ENCODE measurements at places on chromosomes 6 and 20. TPM values are rescaled to one million over a fixed set of nuclear protein-coding genes. Genes with fewer than 3 reads are reported as not detected.
A peak's percentile ranks its signal among the peaks of the same experiment; 100 is the strongest.

DNA sequence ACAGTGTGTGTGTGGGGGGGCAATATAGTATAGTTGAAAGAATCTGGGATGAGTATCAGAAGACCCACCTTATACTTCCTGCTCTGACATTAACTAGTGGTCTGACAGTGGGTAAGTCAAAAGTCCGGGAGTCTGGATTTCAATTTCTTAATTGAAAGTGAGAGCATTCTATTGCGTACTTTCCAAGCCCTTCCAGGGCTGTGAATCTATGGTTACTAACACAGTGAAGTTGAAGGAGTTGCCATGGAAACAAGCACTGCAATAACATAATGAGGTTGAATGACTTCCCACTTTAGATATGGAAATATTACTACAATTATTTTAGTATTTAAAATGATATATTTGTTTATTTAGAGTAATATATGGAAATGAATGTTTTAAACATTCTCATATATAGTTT is 80.2 kb downstream of the MLIP start:
- no peak overlapping the region for H3K4me3 ChIP-seq
- H3K36me3 ChIP-seq, result no peaks in the 10 kb centered on the region
- no peak overlapping the region for H3K27ac ChIP-seq

DNA sequence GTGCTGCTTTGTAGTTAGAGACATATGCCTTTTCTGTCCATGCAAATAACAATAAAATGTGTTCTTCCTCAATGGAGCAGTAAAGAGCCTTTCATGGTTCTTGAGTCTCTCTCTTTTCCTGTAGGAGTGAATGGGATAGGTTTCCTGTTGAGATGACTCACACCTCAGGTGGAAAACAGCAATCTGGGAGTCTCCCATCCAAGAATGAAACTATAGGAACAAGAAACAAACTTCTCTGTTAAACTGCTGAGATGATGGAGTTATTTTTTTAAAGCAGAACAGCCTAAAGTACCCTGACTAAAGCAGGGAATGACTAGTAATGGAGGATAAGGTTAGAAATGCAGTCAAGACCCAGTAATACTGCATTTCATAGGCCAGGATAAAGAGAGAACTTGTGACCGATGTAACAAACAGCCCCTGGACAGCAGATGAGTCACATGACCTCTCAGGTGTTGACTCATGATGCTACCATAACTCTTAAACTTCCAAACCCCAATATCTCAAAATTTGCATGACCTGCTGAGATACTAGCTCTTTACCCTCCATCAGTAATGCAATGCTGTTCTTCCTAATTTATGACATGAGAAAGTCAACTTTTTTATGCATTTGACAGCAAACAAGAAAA is 548.9 kb downstream of the CBLN4 start:
- no peak overlapping the region for H3K4me3 ChIP-seq
- no peaks in the 10 kb centered on the region for H3K4me1 ChIP-seq
- H3K36me3 ChIP-seq, result no peaks in the 10 kb centered on the region
- no peaks in the 10 kb centered on the region for H3K27me3 ChIP-seq
- no peak overlapping the region for H3K27ac ChIP-seq

DNA sequence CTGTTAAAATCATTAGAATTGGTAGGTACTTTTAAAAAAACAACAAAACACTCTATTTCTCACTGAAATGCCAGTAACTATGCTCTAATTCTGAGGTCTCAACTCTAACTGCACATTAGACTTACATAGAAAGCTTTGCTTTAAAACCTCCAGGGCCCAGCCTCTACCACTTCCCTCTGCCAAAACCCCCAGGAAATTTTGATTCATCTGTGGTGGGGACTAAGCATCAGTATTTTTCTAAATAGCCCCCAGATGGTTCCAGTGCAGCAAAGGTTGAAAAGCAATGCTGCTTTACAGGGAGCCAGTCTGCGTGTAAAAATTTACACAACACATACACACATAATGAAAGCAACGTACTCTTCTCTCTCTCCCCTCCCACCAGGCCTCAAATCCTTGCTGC is 3.8 kb downstream of the TBC1D32 start:
- H3K4me1 ChIP-seq, result peaks cover 3% of the 10 kb centered on the region
- no peaks in the 10 kb centered on the region for H3K36me3 ChIP-seq
- H3K27me3 ChIP-seq, result no peaks in the 10 kb centered on the region
- no peak for DNase-seq
- no peak overlapping the region for H3K4me3 ChIP-seq

DNA sequence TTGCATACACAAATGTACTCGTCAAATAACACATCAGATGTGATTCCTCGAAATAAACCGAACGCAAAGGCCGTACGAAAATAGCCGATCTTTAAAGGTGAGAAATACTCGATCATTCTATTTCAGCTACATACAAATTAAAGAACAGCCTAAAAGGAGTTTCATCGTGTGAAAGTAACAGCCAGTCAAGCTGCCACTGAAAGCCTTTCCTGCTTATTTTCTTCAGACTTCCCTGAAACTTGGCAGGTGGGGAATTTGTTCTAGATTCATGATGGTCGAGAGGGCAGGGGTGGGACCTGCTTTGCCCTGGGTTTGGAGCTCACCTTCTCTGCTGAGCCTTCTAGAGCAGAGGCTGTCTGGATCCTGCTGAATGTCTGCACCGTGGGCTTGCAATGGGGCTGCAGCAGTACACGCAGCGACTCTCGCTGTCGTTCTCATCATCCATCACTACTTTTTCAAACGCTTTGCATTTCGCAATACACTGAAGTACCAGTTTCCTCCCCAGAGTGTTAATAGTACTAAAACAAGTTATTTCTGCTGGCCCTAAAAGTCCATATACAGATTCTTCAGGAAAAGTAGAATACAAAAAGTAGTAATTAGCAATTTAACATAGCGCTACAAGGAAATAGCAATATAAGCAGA is 16.2 kb downstream of the FOXC1 start:
- no peaks in the 10 kb centered on the region for H3K36me3 ChIP-seq
- H3K4me1 ChIP-seq, result peaks cover 14% of the 10 kb centered on the region
- no peak overlapping the region for H3K27ac ChIP-seq
- peak overlapping the region; percentile 54 for H3K4me3 ChIP-seq

- H3K4me3 ChIP-seq, result no peak overlapping the region
- no peaks in the 10 kb centered on the region for H3K4me1 ChIP-seq
- no peaks in the 10 kb centered on the region for H3K36me3 ChIP-seq
Measured at GRCh38 chr6:49668083-49668511, 31.5 kb upstream of the RHAG start.

GRCh38 chr20:58579069-58579818 is 64.0 kb upstream of the APCDD1L start:
- no peaks in the 10 kb centered on the region for H3K4me1 ChIP-seq
- no peaks in the 10 kb centered on the region for H3K36me3 ChIP-seq
- H3K4me3 ChIP-seq, result no peak overlapping the region
- no peaks in the 10 kb centered on the region for H3K27me3 ChIP-seq

DNA sequence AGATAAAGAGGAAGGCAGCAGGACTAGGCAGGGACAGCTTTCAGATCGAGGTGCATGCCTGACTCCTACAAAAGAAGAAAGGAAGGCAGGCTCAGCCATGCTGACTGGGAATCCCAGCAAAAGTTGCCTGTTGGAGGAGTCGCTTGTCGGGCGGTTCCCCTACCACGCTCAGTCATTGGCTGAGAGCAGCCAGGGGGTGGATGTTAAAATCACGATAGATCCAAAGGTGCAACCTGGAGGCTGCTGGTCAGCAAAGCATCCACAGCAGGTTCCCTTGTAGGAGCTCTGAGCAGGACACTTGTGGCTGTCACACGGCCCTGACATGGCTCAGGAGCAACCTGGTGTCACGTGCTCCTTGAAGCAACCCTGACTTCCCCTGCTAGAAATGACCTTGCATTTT is 74.6 kb downstream of the ISM1 start:
- no peak for DNase-seq
- H3K4me3 ChIP-seq, result no peak overlapping the region
- H3K4me1 ChIP-seq, result no peaks in the 10 kb centered on the region

- no peak overlapping the region for H3K4me3 ChIP-seq
- H3K4me1 ChIP-seq, result peaks cover 10% of the 10 kb centered on the region
- no peaks in the 10 kb centered on the region for H3K27me3 ChIP-seq
- no peak for DNase-seq
- H3K27ac ChIP-seq, result no peak overlapping the region
- no peaks in the 10 kb centered on the region for H3K36me3 ChIP-seq
Measured at GRCh38 chr20:237489-237888, 10.4 kb downstream of the DEFB129 start.

- DNase-seq, result no peak
- no peaks in the 10 kb centered on the region for H3K27me3 ChIP-seq
- H3K27ac ChIP-seq, result no peak overlapping the region
Measured at GRCh38 chr20:43710370-43711044, 16.3 kb downstream of the GTSF1L start.

DNA sequence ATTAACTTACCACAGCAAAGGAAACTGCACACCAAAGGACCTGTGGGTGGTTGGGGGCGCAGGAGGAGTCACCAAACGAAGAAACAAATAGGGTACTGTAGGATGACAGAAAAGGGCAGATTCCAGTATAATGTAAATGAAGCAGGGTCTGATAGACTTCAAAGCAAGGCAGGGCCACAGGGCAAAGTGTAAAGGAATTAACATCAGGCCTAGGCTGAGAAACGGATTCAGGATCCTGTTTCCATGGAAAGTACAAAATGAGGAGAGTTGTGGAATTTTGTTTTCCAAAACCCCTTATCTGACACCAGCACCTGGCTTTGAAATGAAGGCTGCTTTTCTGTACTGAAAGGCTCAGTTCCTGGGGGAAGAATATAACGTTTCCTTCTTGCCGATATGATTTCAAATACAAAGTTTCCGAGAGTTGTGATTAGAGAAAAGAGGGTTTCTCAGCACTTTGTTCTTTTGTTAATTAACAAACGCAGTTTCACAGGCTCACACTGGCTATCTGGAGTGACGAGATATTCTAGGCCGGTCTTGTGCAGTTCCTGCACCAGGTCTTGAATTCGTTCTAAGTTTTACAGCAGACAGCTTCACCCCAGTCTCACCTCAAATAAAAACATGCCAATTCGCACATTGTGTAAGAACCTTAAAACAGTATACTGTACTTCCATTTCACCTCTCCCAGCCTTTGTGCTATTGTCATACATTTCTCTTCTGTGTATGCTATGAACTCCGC is 5.8 kb downstream of the DEFB123 start:
- no peak overlapping the region for H3K27ac ChIP-seq
- no peak overlapping the region for H3K4me3 ChIP-seq
- peaks cover 1% of the 10 kb centered on the region for H3K27me3 ChIP-seq
- no peaks in the 10 kb centered on the region for H3K36me3 ChIP-seq
- DNase-seq, result no peak

- H3K4me1 ChIP-seq, result no peaks in the 10 kb centered on the region
- H3K27me3 ChIP-seq, result no peaks in the 10 kb centered on the region
- DNase-seq, result no peak
- no peak overlapping the region for H3K4me3 ChIP-seq
- H3K27ac ChIP-seq, result no peak overlapping the region
Measured at GRCh38 chr6:31168606-31169005, 1.9 kb downstream of the POU5F1 start.

DNA sequence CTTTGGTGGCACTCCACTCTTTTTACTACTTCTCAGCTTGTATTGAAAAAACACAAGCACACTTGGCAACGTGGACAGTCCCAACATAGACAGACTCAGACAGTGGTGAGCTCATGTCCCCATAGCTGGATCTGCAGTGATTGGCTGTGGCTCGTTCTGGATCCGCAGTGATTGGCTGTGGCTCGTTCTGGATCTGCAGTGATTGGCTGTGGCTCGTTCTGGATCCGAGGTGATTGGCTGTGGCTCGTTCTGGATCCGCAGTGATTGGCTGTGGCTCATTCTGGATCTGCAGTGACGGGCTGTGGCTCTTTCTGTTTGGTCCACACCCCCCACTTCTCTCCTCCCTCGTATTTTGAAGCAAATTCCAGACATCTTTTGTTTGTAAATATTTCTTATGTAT is 28.0 kb downstream of the OSBPL2 start:
- no peak overlapping the region for H3K27ac ChIP-seq
- DNase-seq, result peak; percentile 18
- H3K36me3 ChIP-seq, result peaks cover 3% of the 10 kb centered on the region
- no peaks in the 10 kb centered on the region for H3K4me1 ChIP-seq

DNA sequence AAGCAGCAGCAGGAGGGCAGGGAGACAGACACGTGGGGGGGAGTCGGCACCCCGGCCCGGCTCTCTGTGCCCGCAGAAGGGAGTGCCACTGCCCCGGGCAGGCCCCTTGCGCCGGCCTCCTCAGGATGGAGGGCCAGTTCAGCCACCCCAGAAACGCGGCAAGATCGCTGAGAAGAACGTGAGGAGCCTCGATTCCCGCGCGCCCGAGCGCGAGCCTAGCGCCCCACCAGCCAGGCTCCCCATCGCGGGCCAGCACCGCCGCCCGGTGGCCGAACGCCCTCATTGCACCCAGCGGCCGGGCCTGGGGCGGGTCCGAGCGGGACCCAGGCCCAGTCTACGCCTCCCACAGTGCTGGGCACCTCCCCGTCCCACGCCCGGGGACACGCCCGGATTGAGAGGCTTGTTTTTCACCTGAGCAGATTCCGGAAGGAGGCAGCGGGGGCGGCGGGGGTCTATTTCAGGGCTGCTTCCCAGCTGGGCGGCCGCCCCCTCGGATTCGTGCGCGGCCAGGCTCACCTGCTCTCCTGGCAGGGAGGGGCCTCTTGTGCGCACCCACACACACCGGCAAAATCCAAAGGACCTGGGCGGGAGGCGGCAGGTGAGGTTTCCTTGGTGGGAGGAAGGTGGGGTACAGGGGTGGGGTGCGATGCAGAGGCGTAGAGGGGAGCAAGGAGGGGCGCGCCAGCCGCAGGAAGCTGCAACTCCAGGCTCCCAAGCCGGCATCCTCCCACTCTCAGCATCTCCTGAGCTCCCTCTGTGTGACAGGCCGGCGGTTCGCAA is 9.0 kb upstream of the GRM4 start:
- H3K27ac ChIP-seq, result no peak overlapping the region
- no peaks in the 10 kb centered on the region for H3K36me3 ChIP-seq
- DNase-seq, result peak; percentile 77
- peaks cover 6% of the 10 kb centered on the region for H3K4me1 ChIP-seq

DNA sequence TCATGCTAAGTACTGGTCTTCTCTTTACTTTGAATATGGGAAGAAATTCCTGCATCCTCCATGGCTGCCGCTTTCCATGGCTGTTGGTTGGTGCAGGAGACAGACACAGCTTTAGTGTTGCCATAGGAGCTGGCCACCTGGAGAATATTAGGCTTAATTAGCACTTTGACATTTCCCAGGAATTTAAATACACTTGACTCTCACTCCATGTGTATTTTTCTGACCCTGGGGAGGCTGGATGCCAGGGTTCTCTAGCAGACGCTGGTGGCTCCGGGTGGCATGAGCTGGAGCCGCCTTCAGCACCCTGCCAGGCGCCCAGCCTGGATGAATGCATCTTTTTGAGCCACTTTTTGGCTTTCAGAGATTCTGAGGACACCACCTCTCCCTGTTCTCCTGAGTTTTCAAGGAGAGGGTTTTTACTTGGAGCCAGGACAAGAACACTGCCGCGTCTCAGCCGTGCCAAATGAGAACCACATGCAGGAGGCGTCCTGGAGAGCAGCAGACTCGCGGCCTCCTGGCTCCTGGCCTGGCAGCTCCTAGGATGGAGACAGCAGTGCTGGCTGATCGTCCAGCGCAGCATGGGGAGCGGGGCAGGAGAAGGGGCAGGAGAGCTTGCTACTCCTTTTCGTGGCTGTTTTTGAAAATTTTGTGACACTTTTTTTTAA is 258.8 kb downstream of the SMOC2 start:
- H3K36me3 ChIP-seq, result no peaks in the 10 kb centered on the region
- H3K27ac ChIP-seq, result no peak overlapping the region
- no peak overlapping the region for H3K4me3 ChIP-seq

GRCh38 chr6:28353981-28354676 is 4.4 kb downstream of the ZKSCAN3 start:
- H3K4me1 ChIP-seq, result peaks cover 14% of the 10 kb centered on the region
- no peak overlapping the region for H3K4me3 ChIP-seq
- H3K27ac ChIP-seq, result no peak overlapping the region
- no peaks in the 10 kb centered on the region for H3K36me3 ChIP-seq
- no peak for DNase-seq
- no peaks in the 10 kb centered on the region for H3K27me3 ChIP-seq

VAPB gene
- total RNA-seq, result 60.9 TPM

SYCP2 gene
- 0.37 TPM for total RNA-seq

TAGAP gene
- total RNA-seq, result 0.11 TPM

BNIP5 gene
- not detected for total RNA-seq

All from A673 (cell line).